ENCODE measurements at places on chromosomes 3 and 15. TPM values are rescaled to one million over a fixed set of nuclear protein-coding genes. Genes with fewer than 3 reads are reported as not detected.

GRCh38 chr15:71301958-71302621 lies 186.8 kb downstream of the THSD4 start:
- DNase-seq = no peak

DNA sequence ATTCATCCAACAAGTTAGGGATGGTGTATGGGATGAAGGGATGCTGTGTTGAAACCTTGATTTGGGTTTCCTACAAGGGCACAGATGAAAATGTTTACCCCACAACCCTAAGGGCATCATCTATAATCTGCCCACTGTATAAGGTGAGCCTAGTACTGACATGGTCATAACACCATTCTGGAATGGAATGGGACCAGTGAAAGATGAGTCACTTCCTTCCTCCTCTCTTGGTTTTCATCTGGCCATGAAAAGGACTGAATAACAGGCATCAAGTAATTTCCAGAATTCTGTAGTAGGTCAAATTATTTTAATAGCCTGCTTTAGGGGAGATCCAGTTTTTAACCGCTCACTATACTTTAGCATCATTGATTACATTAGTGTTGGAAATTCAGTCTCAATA lies 538.6 kb downstream of the NR2F2 start:
- DNase-seq = no peak

GRCh38 chr3:126245811-126246727 lies 65.7 kb upstream of the ALDH1L1 start:
- DNase-seq = no peak

DNA sequence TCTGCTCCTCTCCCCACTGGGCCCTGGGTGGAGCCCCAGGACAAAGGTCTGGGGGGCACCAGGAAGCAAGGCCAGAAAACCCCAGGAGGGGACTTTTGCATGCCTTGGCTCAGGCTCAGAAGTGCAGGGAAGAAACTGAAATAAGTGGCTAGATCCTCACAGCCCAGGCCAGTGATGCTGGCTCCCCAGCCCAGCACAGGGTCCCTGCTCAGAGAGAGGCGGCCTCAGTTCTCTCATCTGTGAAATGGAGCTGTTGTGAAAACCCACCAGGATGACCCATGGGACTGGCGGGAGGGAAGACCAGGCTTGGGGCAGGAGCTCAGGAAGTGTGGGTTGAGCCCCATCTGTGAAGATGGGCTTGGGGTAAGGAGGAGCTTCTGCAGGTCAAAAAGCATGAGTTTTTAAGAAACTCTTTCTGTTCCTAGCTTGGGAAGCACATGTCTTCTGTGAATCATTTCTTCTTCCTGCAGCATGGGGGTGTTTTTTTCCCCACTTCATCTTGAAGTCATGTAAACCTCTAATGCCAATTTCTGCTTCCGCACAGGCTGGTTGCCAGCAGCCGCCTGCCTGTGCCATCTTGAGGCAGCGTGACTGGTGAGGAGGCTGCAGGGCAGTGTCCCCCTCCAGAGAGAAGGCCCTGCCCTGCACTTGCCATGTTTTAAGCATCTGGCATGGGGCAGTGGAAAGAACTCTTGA lies 118.6 kb downstream of the SMAD6 start:
- DNase-seq = no peak

PAQR5 gene
- total RNA-seq = 0.63 TPM
